ENCODE measurements at places on chromosomes 6 and 20.

DNA sequence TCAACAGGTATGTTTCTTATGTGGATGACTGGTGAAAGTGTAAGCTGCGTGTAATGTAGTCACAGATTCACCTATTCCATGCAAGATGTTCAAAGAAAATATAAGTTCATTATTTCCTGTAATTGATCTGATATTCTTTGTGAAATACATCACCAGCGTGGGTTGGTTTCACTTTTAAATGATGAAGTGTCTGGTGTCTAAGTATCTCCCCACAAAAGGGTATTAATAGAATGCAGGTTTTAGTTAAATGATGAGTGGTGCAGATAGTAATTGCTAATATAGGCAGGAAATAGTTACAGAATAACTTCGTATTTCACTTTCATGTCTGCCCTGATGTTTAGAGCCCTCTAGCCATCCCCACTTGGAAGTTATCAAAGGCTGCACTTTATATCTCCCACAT is 22.2 kb downstream of the PGBD1 start:
- no peak for DNase-seq

DNA sequence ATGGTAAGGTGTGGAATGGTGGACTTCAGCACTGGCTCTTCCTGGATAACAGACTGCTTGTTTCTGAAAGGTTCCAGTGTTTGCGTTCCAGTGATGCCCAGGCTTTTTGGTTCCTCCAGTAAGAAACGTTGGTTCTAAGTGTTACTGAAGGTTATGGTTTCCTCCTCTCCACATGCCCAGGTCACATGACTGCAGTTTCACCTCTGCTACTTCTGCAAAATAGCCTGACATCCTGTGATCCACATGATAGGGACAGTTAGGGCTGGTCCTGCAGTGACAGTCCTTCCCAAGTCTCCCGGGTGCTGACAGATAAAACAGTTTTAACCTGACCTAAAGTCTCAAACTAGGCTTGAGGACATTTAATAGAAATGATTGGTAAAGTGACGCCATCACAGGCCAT is 132.2 kb upstream of the CST7 start:
- no peak for DNase-seq

DNA sequence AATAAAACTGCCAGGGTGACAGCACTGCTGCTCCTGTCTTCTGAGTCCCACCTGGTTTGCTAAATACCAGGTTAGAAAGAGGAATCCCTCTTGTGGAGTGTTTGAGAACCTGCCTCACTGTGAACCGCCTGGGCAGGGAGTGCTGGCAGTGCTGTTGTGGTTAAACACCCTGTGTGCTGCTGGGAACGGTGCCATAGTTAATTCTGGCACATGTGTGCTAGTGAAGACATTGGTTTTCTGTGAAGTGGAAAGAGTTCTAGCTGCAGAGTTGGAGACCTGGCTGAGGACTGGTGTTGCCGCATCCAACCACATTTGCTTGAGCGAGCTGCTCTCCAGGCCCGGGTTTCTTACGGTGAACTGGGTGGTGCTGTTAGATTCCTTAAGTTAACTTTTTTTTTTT is 72.7 kb downstream of the IGF2R start:
- no peak for DNase-seq

- no peak for DNase-seq
Measured at GRCh38 chr6:128107682-128108081, 206.8 kb upstream of the THEMIS start.

GRCh38 chr6:39821742-39822532 is 29.8 kb downstream of the DAAM2 start:
- DNase-seq: no peak

DNA sequence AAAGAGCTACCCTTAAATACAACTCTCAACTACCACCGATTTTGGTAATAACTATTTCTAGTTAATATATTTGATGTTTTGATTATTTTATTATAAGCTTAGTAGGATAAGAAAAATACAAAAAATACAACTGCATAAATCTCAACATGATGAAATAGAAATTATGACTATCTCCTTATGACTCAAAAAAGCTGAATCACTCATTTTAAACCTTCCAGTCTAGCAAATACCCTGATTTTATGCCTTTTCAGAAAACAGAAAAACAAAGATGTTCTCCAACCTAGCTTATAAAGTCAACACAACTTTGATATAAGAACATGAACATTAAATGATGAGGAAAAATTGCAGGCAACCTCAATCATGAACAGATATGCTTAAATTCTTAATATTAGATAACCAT is 40.2 kb upstream of the DSE start:
- DNase-seq: no peak

DNA sequence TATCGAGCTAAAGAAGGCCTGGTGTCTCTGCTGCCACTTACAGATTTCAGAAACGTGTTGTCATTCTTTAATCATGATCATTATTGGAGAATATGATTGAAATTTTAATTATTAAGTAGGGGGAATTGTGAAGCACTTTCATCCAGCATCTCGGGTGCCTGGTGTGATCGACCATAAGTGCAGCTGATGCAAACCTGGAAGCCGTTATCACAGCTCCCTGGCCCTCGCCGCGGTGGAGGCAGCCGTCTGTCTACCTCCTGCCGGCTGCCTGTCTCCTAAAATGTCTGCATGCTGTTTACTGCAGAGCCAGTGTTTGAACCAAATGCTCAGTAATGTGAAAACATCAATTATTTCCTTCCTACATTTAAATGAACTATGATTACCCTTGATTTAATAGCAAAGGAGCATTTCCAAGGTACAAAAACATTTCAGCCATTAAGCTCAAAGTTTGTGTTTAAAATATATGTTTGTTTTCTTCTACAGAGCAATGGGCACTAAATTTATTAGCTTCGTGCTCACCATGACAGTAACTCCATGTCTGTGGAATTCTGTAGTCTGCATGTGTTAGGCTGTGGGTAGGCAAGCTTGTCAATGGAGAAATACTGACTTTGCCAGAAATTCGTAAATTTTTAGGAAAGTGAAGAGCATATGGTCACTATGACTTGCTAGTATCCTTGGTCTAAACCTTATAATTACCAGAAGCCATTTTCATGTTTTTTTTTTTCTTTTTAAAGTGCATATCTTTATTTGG is 184.5 kb upstream of the AGPAT4 start:
- no peak for DNase-seq

- DNase-seq: no peak
Measured at GRCh38 chr6:82118150-82118562, 129.4 kb downstream of the IBTK start.

GRCh38 chr20:23079016-23079351 is 7.1 kb downstream of the CD93 start:
- DNase-seq: no peak

DNA sequence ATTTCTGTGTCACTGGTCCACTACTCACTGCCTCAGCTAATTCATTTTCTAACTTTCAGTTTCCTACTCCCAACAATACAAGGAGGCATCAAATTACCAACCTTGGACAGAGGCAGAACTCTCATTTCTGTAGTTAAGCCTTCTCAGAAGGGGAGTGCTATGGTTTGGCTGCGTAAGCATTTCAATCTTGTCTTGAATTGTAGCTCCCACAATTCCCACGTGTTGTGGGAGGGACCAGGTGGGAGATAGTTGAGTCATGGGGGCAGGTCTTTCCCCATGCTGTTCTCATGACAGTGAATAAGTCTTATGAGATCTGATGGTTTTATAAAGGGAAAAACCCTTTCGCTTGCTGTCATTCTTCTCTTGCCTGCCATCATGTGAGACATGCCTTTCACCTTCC is 22.9 kb downstream of the HLA-DRA start:
- no peak for DNase-seq

- peak; percentile 59 for DNase-seq
Measured at GRCh38 chr20:63580796-63581461, 6.9 kb upstream of the HELZ2 start.

DNA sequence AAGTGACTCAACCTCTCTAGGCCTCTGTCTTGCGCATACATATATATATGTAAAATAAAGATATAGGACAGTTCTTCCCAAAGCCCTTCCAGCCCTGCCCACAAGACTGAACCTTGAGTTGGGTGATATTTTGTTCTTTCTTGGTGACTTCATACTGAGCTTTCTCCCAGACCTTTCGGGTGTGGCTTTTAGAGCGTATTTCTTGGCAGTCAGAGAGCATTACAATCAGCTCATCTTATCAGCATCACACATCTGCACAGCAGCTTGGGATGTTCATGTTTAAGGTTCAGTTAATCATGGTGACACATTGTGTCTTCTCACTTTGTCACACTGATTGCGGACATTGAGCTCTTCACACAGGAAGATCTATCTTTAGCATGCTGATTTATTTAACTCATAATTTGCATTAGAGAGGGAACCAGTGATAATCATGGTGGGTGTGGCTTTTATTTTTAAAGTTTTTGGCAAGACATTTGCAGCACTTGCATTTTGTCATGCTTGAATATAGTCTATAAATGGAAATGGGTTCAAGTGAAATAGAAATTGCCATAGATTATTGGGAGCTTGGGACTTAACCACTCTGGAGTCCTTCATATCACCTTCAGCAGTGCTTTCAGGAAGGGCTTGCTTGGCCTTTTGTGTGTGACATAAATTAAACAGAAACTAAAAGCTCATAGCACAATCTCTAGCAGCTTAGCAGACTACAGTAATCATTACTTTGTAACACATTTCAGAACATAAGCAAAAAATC is 8.3 kb downstream of the KIF3B start:
- no peak for DNase-seq

- no peak for DNase-seq
Measured at GRCh38 chr6:29967379-29968010, 25.2 kb downstream of the HLA-A start.

GRCh38 chr20:49995586-49995985 is 12.8 kb downstream of the SNAI1 start:
- no peak for DNase-seq

Data from activated CD8-positive, alpha-beta memory T cell treated with anti-CD3 and anti-CD28 coated beads for 1 hour (primary cell).